ENCODE measurements at places on chromosomes 7 and 10. TPM values are rescaled to one million over a fixed set of nuclear protein-coding genes. Genes with fewer than 3 reads are reported as not detected.

SYPL1 gene
- 151 TPM for polyA plus RNA-seq

NUB1 gene
- 100.0 TPM for polyA plus RNA-seq

ZRANB1 gene
- 31.8 TPM for polyA plus RNA-seq

PAX4 gene
- not detected for polyA plus RNA-seq

TUBB8 gene
- polyA plus RNA-seq: 1.1 TPM

CEP41 gene
- 32.3 TPM for polyA plus RNA-seq

PNLIPRP3 gene
- polyA plus RNA-seq: not detected

NODAL gene
- 0.67 TPM for polyA plus RNA-seq

ZMIZ2 gene
- polyA plus RNA-seq: 77.5 TPM

GRCh38 chr7:97307521-97308108 is 190.1 kb downstream of the SDHAF3 start:
- DNase-seq: no peak

- DNase-seq: peak; percentile 28
These were observed 6.7 kb downstream of the PNLIPRP2 start for GRCh38 chr10:116627386-116627933.

GRCh38 chr10:86592413-86592812 is 61.9 kb upstream of the OPN4 start:
- no peak for DNase-seq

DNA sequence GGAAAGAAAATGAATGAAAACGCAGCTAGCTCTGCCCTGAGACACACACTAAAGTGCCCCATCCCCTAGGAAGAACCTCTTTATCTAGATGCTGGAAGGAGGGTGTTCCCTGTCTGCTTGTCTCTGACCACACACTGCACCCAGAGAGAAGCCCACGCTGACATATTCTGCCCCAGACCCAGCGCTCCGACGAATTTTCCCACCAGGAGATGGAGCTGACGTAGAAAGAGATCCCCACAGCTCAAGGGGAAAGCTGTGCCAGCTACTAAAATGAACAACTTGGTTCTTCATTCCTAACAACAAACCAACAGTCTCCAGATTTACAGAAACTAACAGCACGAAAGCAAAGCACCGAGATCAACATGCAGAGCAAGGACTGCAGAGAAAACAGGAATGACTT is 73.3 kb downstream of the KIAA1549 start:
- DNase-seq: no peak

DNA sequence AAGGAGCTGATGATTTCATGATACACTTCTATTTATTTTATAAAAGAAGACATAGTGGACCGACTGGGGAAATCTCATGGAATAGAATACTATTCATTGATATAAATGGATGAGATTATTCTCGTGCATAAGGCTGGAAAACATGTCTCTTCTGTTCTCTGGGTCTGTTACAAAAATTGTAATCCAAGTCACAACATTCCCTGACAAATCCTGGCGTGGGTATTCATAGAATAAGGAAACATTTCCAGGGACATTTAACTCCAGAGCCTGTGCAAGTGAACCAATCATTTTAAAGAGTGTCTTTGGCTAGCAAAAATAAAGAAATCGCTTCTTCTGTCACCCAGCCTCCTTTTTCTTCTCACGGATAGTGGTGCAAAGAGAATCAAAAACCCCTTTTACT is 1148.5 kb upstream of the AUTS2 start:
- no peak for DNase-seq

GRCh38 chr10:62511238-62511637 is 137.1 kb downstream of the ZNF365 start:
- no peak for DNase-seq

GRCh38 chr10:89345367-89346000 is 17.7 kb downstream of the IFIT3 start:
- no peak for DNase-seq

GRCh38 chr10:106500925-106501525 is 663.5 kb downstream of the SORCS1 start:
- no peak for DNase-seq

DNA sequence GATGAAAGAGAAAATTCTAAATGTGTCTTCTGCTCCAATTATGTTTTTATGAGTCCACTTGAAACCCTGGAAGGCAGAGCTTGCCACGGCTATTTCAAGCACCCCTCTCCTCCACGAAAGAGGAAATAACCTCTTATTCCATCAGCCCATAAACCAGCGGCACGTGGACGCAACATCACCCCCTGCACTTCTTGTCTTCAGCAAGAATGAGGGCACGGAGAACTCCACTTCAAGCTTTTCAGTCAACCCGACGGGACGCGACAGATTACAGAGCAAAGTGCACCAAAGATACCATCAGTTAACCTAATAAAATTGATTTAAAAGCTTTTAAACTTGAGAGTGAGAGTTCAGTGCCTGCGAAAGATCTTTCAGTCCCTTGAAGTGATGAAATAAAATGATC is 406.3 kb downstream of the GALNT17 start:
- no peak for DNase-seq

DNA sequence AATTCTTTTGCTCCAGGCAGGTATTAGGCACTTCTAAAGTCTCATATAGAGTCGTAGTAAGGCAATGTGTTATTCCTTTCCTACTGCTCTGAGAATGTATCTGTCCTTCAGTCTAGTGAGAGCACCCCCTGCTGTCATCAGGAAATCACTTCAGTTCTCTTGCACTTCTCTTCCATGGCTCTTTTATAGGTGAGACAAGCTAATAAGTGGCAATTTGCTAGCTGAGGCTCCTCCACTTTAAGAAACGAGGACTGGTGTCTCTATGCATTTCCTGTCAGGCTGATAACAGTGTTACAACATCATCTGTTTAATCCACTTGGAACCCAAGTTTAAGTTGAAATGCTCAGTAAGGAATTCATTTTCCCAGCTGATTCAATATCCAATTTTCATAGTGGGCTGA is 350.6 kb downstream of the TFEC start:
- DNase-seq: peak; percentile 22

- DNase-seq: no peak
These were observed 135.0 kb upstream of the INHBA start for GRCh38 chr7:41837916-41838315.

- no peak for DNase-seq
These were observed 216.5 kb downstream of the DNAJB6 start for GRCh38 chr7:157553256-157553655.

GRCh38 chr7:157702311-157703023 is 365.7 kb downstream of the DNAJB6 start:
- DNase-seq: no peak

All from left kidney (tissue), 8 donors.